Chondrocyte (in vitro differentiated cells): ENCODE measurements at places on chromosomes 5 and 9. TPM values are rescaled to one million over a fixed set of nuclear protein-coding genes. Genes with fewer than 3 reads are reported as not detected.

- no peak overlapping the region for H3K4me3 ChIP-seq
- H3K27ac ChIP-seq, result no peak overlapping the region
- H3K27me3 ChIP-seq, result no peaks in the 10 kb centered on the region
- H3K4me1 ChIP-seq, result peaks cover 31% of the 10 kb centered on the region
Measured at GRCh38 chr9:114787781-114788498, 17.9 kb downstream of the TNFSF15 start.

GRCh38 chr5:16980983-16981382 is 44.9 kb upstream of the MYO10 start:
- peaks cover 9% of the 10 kb centered on the region for H3K4me1 ChIP-seq
- DNase-seq, result no peak
- H3K4me3 ChIP-seq, result no peak overlapping the region
- no peaks in the 10 kb centered on the region for H3K27me3 ChIP-seq

DNA sequence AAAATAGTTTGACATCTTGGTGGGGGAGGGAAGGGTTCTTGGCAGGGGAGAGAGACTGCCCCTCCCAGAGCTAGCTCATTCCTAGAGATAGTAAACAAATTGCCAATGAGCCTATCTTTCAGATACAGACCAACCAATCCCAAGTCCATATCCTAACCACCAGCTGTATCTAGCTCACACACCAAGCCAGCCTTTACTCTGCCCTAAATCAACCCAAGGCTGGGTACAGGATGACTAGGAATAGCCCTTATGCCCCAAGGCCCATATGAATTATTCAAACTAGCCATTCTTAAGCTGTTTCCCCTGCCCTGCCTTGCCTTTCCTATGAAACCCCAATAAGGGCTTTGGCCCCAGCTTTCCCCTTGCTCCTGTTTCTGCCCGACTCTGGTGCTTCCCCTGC is 281.3 kb upstream of the PANK3 start:
- no peak overlapping the region for H3K4me3 ChIP-seq
- H3K36me3 ChIP-seq, result no peaks in the 10 kb centered on the region
- no peak for DNase-seq

- no peaks in the 10 kb centered on the region for H3K36me3 ChIP-seq
- peaks cover 58% of the 10 kb centered on the region for H3K27me3 ChIP-seq
- no peak overlapping the region for H3K27ac ChIP-seq
- no peak for DNase-seq
- H3K4me3 ChIP-seq, result no peak overlapping the region
Measured at GRCh38 chr5:1666221-1666620, 133.4 kb downstream of the MRPL36 start.

DNA sequence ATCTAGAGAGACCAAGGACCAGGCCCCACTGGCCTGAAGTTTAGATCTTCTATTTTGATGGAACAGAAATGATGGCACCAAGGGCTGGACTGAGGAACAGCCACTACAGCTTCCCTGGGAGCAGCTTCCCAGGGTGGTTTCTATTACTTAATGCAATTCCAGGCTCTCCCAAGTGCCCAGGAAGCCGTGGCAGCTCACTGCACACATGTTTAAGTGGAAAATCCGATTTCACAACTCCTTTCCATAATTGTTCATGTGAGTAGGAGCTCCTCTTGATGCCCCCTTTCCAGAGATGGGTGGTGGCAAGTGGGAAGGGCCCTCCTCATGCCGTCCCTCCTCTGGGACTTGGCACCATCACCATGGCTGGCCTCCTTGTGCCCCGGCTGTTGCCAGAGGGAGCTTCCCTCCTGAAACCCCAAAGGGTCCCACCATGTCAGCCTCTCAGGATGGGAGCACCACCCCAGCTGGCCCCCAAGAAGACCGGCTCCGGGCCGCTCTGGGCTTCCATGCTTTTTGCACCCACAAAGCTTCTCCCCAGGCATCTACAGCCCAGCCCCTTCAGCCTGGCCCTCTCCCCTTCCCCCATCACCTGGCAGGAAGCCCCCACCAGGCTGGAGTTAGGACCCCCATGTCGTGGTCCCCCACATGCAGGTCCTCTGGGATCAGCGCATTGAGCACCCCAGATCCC is 9.1 kb upstream of the UBAC1 start:
- no peak overlapping the region for H3K27ac ChIP-seq
- no peaks in the 10 kb centered on the region for H3K36me3 ChIP-seq
- H3K4me1 ChIP-seq, result peaks cover 3% of the 10 kb centered on the region

- DNase-seq, result no peak
- H3K27ac ChIP-seq, result no peak overlapping the region
- H3K4me3 ChIP-seq, result no peak overlapping the region
- no peaks in the 10 kb centered on the region for H3K4me1 ChIP-seq
- no peaks in the 10 kb centered on the region for H3K36me3 ChIP-seq
- peaks cover 47% of the 10 kb centered on the region for H3K27me3 ChIP-seq
Measured at GRCh38 chr9:135035781-135036760, 51.4 kb upstream of the OLFM1 start.

GRCh38 chr5:68734781-68735180 is 359.0 kb upstream of the SLC30A5 start:
- peaks cover 1% of the 10 kb centered on the region for H3K36me3 ChIP-seq
- no peak overlapping the region for H3K4me3 ChIP-seq
- no peak for DNase-seq

GRCh38 chr5:159045165-159045811 is 54.4 kb downstream of the EBF1 start:
- H3K27ac ChIP-seq, result no peak overlapping the region
- no peak overlapping the region for H3K4me3 ChIP-seq
- DNase-seq, result no peak
- no peaks in the 10 kb centered on the region for H3K27me3 ChIP-seq
- peaks cover 79% of the 10 kb centered on the region for H3K4me1 ChIP-seq
- peaks cover 5% of the 10 kb centered on the region for H3K36me3 ChIP-seq

GRCh38 chr5:153094333-153094732 is 396.1 kb upstream of the GRIA1 start:
- peaks cover 4% of the 10 kb centered on the region for H3K27me3 ChIP-seq
- no peaks in the 10 kb centered on the region for H3K4me1 ChIP-seq
- no peak overlapping the region for H3K27ac ChIP-seq

- H3K27ac ChIP-seq, result no peak overlapping the region
- H3K36me3 ChIP-seq, result no peaks in the 10 kb centered on the region
- H3K4me1 ChIP-seq, result no peaks in the 10 kb centered on the region
- no peak overlapping the region for H3K4me3 ChIP-seq
Measured at GRCh38 chr5:152683205-152683604, 278.1 kb upstream of the NMUR2 start.

DNA sequence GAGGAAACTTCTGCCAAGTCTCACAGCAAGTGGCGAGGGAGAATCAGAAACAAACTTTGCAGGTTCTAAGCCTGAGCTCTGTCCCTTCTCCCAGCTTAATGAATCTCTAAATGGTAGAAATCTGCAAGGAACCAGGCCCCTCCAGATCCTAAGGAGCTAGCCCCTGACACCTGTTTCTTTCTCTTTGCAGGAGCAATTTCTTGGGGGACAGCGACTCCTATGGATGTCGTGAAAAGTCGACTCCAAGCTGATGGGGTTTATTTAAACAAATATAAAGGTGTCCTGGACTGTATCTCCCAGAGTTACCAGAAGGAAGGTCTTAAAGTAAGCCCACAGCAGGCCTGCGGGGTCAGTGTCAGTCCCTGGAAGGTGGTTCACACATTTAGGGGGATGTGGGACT is 21.8 kb downstream of the IL9 start:
- H3K36me3 ChIP-seq, result no peaks in the 10 kb centered on the region
- no peaks in the 10 kb centered on the region for H3K4me1 ChIP-seq
- DNase-seq, result no peak
- peaks cover 40% of the 10 kb centered on the region for H3K27me3 ChIP-seq
- H3K27ac ChIP-seq, result no peak overlapping the region
- H3K4me3 ChIP-seq, result no peak overlapping the region

DNA sequence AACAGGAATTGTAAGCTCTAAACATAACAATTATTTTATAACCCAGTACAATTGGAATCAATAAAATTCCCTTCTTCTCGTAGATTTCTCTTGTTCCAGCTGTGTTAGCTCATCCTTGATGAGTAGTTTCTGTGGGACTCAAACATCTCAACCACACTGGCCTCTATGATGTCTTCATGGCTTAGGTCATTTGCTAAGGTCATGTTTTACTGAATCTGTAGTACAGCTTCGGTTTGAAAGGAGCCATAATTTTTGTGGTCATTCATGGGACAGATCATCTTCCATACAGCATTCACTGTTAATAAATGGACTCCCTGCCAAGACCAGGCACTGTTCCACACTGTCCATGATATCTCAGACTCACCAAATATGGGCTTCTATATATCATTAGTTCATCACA is 369.0 kb upstream of the RFX3 start:
- H3K36me3 ChIP-seq, result peaks cover 4% of the 10 kb centered on the region
- no peaks in the 10 kb centered on the region for H3K27me3 ChIP-seq
- no peak for DNase-seq
- no peak overlapping the region for H3K4me3 ChIP-seq
- H3K27ac ChIP-seq, result no peak overlapping the region

DNA sequence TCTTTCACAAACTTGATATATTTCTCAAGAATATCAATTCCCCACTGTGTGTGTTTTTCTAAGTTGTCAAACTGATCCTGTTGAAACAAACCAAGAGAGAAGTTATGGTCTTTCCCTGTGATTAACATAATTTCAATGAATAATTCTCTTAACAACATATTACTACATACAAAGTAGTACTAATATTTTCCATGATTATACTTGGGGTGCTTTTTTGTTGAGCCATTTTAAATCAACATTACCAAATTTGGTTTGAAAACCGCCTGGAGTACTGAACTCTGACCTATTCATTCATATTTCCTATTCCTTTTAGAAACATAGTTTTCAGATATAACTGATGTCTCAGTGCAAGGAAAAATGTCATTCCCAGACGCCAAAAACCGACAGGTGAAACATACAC is 48.1 kb downstream of the FNBP1 start:
- H3K27ac ChIP-seq, result peak overlapping the region; percentile 72
- no peak overlapping the region for H3K4me3 ChIP-seq
- H3K27me3 ChIP-seq, result no peaks in the 10 kb centered on the region
- H3K36me3 ChIP-seq, result peaks cover 4% of the 10 kb centered on the region
- H3K4me1 ChIP-seq, result peaks cover 58% of the 10 kb centered on the region
- DNase-seq, result no peak

- H3K27ac ChIP-seq, result no peak overlapping the region
- no peaks in the 10 kb centered on the region for H3K27me3 ChIP-seq
- H3K4me3 ChIP-seq, result no peak overlapping the region
- no peak for DNase-seq
Measured at GRCh38 chr5:153508700-153509099, 18.2 kb downstream of the GRIA1 start.

DNA sequence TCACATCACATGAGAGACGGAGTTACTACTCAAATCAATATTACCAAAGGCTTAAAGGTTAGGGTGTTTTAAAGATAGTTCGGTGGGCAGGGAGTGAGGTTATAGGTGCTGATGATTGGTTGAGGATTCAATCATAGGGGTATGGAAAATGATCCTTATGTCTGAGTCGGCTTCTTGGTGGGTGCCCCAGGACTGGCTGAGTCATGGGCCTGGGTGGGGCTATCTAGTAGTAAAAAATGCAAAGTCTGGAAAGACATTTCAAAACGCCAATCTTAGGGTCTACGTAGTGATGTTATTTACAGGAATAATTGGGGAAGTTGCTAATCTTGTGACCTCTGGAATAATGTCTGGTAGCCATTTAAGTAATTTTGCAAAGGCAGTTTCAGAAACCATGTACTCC is 15.2 kb upstream of the SPIN1 start:
- H3K4me3 ChIP-seq, result no peak overlapping the region
- no peak overlapping the region for H3K27ac ChIP-seq
- H3K36me3 ChIP-seq, result no peaks in the 10 kb centered on the region
- no peak for DNase-seq
- H3K27me3 ChIP-seq, result no peaks in the 10 kb centered on the region
- H3K4me1 ChIP-seq, result no peaks in the 10 kb centered on the region

- no peak for DNase-seq
- H3K4me1 ChIP-seq, result peaks cover 33% of the 10 kb centered on the region
- no peak overlapping the region for H3K4me3 ChIP-seq
- H3K27me3 ChIP-seq, result no peaks in the 10 kb centered on the region
- no peaks in the 10 kb centered on the region for H3K36me3 ChIP-seq
Measured at GRCh38 chr9:3528451-3528850, 2.6 kb upstream of the RFX3 start.

DNA sequence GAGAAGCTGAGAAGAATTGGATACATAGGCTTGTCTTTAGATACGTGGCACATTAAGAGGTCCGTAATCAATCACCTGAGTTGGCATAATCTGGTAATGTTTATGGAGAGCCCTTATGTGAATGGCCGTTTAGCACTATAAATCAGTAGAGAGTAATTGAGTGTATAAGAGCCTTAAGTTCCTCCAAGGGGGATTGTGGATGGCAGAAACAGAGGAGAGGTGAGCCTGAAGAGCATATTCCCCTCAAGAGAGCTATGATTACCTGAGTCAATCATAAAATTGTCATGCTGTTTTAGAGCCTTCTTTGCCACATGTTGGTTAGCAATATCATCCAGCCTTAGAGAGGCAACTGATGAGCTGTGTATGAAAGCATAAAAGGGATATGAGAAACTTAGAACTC is 58.8 kb downstream of the FOCAD start:
- no peaks in the 10 kb centered on the region for H3K4me1 ChIP-seq
- no peaks in the 10 kb centered on the region for H3K27me3 ChIP-seq
- peaks cover 10% of the 10 kb centered on the region for H3K36me3 ChIP-seq
- no peak overlapping the region for H3K4me3 ChIP-seq

Gene IL9
- not detected in 3 replicates for total RNA-seq

Gene SPATA31C2
- not detected in 3 replicates for total RNA-seq

Gene C9orf153
- 0.48 TPM in 1 of 3 replicates, not detected in the others for total RNA-seq

Gene EXOSC2
- 15.6 to 27.7 TPM (median 16.2 TPM) in 3 replicates for total RNA-seq

Gene ORM2
- not detected in 3 replicates for total RNA-seq

Gene PHF24
- total RNA-seq, result 0.30 to 1.0 TPM in 2 of 3 replicates, not detected in the other

Gene NR4A3
- total RNA-seq, result 0.34 to 1.3 TPM (median 1.2 TPM) in 3 replicates

Gene SLC31A1
- total RNA-seq, result 30.9 to 39.6 TPM (median 38.6 TPM) in 3 replicates

Gene PHF19
- 73.5 to 115 TPM (median 77.8 TPM) in 3 replicates for total RNA-seq

Gene GRXCR2
- not detected in 3 replicates for total RNA-seq

Gene CCDC187
- total RNA-seq, result not detected in 3 replicates
